ENCODE measurements at places on chromosomes 1 and 21. TPM values are rescaled to one million over a fixed set of nuclear protein-coding genes. Genes with fewer than 3 reads are reported as not detected.

Gene ABCG1
- polyA plus RNA-seq = 0.71 TPM

- DNase-seq = no peak
Measured at GRCh38 chr1:58883888-58884482, 100.1 kb upstream of the JUN start.

Gene MTARC2
- 2.8 TPM for polyA plus RNA-seq

Gene ITPKB
- 2.8 TPM for polyA plus RNA-seq

Gene TLCD4
- 0.51 TPM for polyA plus RNA-seq

Gene ATP1A4
- polyA plus RNA-seq = not detected

Data from AG04450 (cell line).